ENCODE measurements at places on chromosomes 16 and 17.

DNA sequence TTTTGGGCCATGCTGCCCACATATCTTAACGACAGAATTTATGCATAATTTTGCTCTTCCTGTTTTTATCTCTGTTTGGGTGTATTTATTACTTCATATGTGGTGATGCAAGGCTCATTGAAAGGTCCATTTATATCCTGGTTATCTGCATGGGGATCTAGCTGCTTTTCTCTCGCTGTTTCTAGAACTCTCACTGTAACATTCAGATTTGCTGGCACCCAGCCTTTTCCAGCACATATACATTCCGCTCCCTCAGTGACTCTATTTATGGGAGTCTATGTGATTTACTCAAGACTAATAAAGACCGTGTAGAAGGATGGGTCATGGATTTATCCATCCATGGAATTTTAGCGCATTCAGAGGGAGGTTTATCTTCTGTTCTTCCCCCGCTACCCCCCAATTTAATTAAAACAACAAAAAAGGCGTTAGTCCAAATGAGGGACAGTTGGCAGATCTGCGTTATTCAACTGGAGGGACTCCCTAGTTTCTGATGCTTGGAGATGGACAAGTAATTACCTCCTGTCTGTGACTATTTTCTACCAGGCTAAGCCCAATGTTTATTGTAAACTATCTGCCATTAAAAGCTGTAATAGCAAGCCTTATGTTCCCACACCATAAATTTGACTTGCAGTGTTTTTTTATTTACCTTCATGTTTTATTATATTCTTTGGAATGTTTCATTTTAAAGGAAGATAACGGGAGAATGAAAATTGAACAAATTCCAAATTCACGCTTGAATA is 19.8 kb upstream of the MARCHF10 start:
- DNase-seq, result no peak

GRCh38 chr17:68057531-68057952 is 22.0 kb downstream of the KPNA2 start:
- DNase-seq, result peak; percentile 78

DNA sequence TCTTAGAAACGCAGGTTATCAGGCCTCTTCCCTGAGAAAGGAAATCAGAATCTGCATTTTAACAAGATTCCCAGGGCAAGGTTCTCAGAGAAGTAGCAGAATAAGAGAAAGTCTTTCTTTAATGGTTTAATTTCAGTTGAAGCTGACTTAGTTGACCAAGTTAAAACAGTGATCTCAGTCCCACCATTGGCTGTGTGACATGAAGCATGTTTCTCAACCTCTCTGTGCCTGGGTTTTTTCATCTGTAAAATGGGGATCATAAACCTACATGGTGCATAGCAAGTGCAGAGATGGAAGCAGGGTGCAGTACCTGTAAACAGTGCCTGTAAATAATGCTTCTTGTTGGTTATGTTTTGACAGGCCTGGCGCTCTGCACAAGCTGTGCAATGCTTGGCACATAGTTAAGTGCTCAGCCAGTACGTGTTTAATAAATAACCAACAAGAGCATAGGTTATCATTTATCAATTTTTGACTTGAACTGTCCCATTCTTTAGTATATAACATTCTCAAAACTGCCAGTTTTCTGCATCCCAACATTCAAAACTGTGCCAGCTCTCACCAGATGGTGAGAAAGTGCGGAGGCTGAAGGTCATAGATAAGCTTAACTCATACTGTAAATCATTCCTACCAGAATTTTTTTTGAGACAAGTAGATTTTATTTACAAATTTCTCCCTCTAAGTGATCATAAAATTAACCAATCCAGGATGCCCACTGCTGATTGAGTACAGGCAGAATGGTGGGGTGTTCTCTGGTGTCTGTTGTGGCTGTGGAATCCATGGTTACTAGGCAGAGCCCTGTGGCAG is 6.9 kb downstream of the C17orf67 start:
- no peak for DNase-seq

DNA sequence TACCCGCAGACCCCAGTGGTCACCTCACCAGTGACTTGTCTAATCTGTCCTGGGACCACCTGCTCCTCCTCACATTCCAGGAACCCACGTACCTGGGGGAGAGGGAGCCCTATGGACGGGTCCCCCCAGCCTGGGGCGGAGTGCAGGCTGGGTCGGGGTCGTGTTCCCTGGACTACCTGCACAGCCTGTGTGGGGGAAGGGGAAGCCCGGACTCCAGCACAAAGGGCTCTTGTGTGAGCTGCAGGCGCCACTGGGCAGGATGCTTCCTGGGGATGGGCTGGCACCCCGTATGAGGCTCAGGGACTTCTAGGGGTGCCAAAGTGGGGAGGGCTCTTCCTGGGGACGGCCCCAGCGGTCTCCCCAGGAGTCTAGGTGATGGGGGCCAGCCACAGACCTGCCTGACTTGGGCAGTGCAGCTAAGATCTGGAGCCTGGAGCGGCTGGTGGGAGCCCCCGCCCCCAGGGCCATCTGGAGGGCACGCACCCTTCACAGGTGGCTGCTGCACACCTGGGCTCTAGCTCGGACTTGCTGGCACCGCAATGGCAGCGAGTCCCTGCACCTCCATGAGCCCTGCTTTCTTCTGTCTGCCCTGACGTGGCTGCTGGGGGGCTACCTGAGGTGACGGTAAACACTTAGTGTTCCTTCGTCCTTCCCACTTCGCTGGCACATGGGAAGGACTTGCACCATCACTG is 7.5 kb downstream of the VASN start:
- DNase-seq, result no peak

- no peak for DNase-seq
These were observed 2.4 kb upstream of the ITGAX start for GRCh38 chr16:31352376-31353115.

DNA sequence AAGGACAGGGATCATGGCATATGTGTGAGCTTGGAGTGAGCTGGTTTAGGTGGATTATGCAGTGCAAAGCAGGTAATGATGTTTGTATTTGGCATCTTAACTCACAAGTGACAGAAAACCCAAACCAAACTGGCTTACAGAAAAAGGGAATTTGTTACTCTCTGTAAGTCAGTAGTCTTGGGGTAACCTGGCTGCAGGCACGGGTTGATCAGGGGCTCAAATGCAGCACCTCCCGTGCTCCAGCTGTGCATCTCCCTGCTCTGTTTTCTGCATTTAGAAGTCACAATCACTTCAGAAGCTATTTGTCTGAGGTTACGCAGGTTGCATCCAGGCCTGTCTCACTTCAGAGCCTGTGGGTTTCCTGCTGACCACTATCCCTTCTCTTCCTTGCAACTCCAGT is 354.3 kb downstream of the CPPED1 start:
- DNase-seq, result no peak

DNA sequence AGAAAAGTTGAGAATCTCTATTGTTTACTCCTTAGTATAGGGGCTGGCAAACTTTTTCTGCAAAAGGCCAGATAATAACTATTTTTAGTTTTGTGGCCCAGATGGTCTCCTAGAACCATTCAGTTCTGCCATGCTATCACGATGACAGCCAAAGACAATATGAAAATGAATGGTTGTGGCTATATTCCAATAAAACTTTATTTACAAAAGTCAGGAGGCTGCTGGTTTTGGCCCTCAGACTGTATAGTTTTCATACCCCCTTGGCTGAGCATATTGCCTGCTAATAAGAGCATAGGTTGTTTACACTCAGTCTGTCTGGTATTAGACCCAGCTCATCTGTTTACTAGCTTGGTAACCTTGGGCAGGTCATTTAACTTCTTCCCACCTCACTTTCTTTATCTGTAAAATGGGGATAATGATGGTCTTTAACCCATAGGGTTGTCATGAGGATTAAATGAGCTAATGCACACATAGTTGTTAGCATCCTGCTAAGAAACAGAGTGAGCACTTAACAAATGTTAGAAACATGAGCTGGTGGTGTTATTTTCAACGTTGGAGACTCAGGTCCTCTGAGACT is 156.3 kb downstream of the MSI2 start:
- no peak for DNase-seq

- no peak for DNase-seq
These were observed 144.2 kb upstream of the CORO6 start for GRCh38 chr17:29766796-29767327.

GRCh38 chr17:64547319-64547718 is 40.5 kb downstream of the CEP95 start:
- DNase-seq, result no peak

GRCh38 chr16:3824121-3824795 is 56.3 kb downstream of the CREBBP start:
- no peak for DNase-seq
